ENCODE measurements at places on chromosomes 1 and 21.

GRCh38 chr1:203263496-203263895 lies 34.0 kb upstream of the CHIT1 start:
- no peak for DNase-seq

- DNase-seq = no peak
These were observed 54.1 kb downstream of the PALMD start for GRCh38 chr1:99700020-99700419.

DNA sequence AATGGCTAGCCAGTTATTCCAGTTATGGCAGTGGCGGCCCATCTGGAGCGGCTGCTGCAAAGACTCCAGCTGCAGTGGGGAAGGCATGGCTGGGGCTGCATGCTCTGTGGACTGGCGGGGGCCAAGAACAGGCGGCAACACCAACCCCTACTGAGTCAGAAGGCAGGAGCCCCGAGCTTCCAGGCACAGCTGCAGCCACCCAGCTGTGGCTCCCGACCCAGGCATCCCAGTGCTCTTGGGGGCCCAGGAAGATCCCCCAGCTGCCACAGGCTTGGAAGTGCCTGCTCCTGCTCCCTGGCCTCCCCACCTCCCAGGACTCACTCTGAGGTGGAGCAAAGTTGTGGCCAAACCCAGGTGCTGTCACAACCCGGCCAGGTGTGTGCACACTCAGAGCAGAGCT lies 317.0 kb upstream of the RRP15 start:
- DNase-seq = no peak

DNA sequence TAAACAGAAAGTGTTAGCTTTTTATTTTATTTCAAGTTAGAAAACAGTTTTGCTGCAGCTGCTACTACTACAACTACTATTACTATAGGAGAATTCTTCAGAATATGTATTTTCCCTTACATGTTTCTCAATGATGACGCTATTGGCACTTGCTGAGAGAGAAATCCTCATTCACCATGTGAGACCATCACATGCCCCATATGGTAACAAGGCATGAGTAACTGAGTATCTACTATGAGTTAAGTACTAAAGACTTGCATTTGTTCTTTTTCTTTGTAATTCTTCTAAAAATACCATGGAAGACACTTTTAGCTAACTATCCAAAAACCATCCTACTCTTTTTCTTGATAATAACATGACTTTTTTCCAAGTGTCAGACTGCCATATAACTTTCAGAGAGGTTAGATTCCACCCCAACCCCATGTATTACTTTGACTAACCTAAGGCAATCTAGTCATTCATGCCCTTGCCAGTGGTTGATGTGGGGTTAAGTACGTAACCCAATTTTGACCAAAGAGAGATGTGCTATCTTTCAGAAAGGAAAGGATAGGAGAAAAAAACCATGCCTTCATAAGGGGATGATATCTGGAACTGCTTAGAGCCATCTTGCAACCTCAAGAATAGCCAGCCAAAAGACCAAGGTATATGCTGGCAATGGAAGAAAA lies 42.9 kb downstream of the COP1 start:
- no peak for DNase-seq

GRCh38 chr1:147267711-147268110 lies 25.2 kb downstream of the CHD1L start:
- DNase-seq = no peak

- DNase-seq = no peak
These were observed 106.4 kb downstream of the IFI44 start for GRCh38 chr1:78755986-78756385.

GRCh38 chr21:44972301-44972814 lies 32.5 kb downstream of the SLX9 start:
- DNase-seq = no peak

- DNase-seq = no peak
These were observed 1609.6 kb upstream of the B3GALT2 start for GRCh38 chr1:194795917-194796593.

GRCh38 chr1:31799895-31800673 lies 15.7 kb downstream of the SPOCD1 start:
- no peak for DNase-seq

- DNase-seq = no peak
These were observed 31.4 kb downstream of the CLSTN1 start for GRCh38 chr1:9792156-9793042.

DNA sequence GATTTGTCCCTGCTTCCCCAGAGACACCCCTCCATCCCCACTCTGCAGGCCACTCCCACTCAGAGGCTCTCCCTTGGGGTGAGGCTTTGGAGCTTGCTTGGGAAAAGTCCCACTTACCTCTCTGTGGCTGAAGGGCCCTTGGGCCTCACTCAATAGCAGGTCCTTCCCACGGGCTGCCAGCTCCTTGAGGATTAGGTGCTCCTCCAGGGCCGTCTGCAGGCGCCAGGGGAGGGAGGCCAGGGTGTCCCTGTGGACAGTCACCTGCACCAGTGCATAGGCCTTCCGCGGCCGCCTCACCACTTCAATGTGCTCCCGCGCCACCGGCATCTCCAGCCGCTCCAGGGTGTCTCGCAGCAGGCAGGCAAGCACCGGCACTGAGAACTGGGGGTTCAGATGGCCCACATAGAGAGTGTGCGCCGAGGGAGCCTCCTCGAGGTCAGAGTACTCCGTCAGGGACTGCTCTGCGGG lies 1.4 kb downstream of the SLFNL1 start:
- DNase-seq = no peak

Data from smooth muscle cell of the brain vasculature (primary cell).